ENCODE measurements at places on chromosomes 5 and 9.

- DNase-seq, result no peak
These were observed 5.8 kb downstream of the FAM219A start for GRCh38 chr9:34452568-34452967.

DNA sequence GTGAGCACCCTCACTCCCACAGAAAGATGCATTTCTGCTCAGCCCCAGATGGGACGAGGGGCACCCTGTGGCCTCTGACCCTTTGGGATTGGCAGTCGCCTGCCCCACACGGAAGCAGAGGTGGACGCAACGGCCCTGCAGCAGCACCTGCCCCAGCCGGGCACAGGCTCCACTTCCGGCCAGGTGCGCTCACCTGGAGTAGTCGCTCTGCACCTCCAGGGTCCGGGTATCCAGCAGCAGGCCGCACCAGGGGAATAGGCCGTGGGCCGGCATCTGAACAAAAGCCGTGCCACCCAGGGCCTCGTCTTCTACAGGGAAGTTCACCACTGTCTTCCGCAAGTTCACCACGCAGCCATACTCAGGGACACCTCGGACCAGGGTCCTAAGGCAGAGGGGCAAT lies 30.7 kb downstream of the TERT start:
- DNase-seq, result no peak

DNA sequence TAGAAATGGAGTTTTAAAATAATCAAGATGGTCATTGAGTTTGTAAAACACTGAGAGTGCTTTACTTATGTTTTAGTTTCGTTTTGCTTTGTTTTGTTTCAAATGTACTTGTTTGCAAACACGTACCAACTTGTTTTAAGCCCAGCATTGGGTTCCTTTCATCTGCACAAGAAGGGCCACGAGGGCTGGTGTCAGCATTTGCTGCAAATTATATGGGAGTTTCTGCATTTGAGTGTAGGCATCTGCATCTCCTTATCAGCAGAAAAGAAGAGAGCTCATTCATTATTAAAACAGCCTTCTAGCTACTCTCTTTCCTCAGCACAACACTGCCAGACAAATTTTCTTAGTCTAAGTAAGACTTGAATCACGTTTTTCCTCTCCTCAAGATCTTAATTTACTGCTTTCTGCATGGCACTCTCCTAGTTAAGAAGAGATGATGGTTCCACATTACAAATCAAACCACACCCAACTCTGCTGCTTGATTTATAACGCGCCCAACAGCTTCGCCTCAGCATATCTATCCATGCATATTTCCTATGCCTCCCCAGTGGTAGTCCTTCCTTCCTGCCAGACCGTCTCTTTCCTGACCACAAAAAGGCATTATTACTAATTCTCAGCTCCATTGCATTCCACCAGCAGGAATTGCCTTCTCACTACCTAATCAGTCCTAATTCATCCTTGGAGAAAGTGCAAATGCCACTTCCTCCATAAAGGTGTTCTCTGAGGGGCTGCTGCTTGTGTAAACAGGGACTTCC lies 95.2 kb upstream of the CAST start:
- no peak for DNase-seq

DNA sequence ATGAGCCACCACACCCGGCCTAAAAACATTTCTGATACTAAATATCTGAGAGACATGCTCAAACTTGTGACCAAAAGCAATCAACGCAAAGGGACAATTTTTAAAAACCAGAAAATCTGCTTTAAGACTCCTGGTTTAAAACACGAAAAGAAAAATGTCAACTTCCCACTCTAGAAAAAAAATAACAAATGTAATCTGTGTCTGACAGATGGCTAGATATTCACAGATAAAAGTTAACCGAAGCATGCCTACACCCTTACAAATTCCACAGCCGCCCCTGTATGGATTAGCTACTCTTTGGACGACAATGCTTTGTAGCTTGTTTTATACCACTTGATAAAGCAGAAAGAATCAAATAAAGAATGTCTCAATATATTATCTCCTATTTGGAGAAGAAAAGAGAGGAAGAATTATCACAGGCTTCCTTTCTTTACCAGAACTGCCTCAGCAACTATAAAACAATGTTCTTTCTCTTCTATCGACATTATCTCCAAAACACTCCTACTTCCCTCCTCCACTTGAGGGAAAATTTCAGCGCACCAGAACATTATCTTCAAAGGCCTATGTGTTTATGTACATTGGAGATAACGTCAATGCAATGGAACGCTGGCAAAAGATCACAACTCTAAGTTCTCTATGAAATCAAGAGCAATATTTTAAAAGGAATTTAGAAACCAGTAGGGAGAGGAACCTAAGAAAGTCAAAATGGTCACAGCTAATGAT lies 26.2 kb downstream of the CEMIP2 start:
- DNase-seq, result no peak

DNA sequence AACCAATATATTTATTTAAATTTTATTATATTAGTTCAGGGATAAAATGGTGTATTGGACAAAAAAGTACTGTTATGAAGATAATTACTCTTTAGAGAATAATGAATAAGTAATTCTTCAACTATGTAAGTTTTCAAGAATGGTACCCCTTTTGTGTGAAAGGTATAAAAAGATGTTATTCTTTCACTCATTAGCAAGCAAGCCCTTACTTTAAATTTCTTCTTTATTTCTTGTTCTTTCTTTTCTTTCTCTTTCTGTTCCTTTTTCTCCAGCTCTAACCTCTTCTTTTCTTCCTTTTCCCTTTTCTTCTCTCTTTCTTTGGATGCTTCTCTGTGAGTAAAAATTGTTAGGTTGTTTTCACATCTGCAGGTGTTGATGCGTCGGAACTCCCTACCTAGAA lies 63.2 kb upstream of the RICTOR start:
- DNase-seq, result no peak

DNA sequence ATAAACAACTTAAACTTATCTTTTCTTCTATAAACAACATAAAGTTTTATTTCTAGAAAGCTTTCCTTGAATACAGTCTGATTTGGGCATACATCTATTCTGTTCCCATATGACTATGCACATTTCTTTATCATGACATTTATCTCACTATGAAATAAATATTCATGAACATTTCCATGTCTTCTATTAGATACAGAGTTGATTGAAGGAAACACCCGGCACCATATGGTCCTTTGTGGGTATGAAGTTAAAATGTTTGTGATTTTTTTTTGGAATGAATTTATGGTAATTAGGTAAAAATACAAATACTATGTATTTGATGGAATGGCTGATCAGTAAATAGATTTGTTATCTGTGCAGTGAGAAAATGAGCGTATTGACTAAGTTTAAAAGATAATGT lies 1209.8 kb upstream of the ACO1 start:
- DNase-seq, result no peak

GRCh38 chr5:65722575-65723403 lies 784 bp downstream of the NLN start:
- no peak for DNase-seq

DNA sequence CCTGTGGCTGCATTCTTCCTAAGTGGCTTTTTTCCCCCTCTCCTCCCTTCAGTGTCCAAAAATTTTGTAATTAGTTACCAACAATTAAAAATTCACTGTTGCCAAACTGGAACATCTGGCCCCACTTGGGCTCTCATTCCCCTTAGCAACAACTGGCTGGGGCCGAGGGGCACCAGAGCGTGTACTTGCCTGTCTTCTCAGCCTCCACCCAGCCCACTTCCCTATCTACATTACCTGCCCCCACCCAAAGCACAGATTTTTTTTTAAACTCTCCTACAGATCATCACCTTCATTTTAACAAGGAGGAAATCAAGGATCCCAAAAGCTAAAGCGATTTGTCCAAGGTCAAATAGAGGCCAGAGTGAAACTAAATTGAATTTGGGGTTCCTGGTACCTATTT lies 278.8 kb downstream of the EBF1 start:
- DNase-seq, result no peak

DNA sequence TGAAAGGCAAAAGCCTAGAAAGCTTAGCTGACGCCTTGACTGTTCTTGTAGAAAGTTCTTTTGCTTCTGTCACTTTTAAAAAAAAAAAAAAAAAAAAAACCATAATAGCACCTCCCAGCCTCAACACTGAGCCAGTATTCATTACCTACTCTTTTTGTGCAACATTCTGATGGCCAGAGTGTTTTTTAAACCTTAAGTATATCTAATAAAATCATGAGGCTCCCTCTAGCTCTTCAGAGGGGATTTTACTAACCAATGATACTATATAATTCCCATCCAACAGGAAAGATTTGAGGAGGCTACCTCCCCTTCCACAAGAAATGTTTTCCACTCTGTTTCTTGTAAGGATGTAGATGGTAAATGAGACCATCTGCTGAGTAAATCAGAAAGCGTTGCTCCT lies 3.9 kb downstream of the BNC2 start:
- no peak for DNase-seq

GRCh38 chr5:172632346-172633092 lies 8.5 kb upstream of the NEURL1B start:
- DNase-seq, result no peak

DNA sequence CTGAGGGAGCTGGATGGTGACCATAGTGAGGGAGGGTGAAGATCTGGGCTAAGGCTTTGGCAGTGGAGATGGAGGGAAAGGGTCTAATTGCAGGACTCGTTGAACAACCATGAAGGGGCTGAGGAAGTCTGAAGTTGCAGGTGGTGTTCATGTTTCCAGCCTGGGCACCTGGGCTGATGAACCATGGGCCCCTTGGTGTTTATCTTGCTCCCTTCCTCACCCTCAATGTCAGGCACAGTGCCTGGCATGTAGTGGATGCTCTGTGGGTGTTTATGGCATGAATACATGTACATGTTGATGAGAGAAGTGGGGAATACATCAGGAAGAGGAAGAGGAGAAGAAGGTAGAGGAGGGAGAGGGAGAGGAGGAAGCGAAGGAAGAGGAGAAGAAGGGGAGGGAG lies 31.3 kb upstream of the COL15A1 start:
- no peak for DNase-seq

DNA sequence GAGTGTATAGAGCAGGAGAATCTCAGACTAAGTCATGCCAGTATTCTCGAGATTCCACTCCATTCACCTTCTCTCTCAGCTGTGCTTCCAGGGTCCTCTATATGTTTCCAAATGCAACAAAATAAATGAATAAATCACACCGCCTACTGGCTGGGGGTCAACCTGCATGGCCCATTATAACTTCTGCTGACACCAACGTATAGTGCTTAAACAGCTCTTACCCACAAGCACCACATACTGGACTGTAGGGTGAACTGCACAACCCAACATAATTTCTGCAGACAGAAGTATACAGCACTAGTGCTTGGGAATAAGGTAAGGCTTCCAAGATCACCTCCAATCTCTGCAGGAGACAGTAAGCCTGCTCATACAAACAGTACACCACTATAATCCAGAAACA lies 33.1 kb upstream of the HTR4 start:
- no peak for DNase-seq

GRCh38 chr9:83384214-83384613 lies 154.0 kb downstream of the FRMD3 start:
- DNase-seq, result no peak

DNA sequence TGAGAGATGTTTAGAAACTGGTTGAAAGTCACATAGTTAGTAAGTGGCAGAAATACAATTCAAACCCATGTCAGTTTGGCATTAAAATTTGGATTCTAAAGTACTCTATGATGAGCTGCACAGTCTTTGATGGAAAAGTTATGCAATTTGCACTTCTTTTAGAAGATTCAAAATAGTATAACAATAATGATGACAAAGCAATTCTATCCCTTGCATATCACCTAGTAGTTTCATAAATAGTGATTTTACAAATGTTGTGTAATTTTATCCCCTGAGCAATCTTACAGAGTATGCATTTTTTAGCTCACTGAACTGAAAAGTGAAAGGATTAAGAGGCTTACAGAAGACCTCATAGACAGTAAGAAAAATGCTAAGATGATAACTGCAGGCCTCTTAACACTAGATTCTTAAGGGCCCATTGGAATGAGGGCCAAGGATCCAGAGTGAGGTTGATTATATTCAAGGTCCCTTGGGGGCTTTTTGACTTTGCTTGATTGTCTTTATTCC lies 3.7 kb downstream of the C5orf46 start:
- DNase-seq, result no peak

- DNase-seq, result no peak
These were observed 58.2 kb downstream of the DRD1 start for GRCh38 chr5:175385691-175386362.

GRCh38 chr5:126506079-126506478 lies 82.9 kb downstream of the GRAMD2B start:
- no peak for DNase-seq

DNA sequence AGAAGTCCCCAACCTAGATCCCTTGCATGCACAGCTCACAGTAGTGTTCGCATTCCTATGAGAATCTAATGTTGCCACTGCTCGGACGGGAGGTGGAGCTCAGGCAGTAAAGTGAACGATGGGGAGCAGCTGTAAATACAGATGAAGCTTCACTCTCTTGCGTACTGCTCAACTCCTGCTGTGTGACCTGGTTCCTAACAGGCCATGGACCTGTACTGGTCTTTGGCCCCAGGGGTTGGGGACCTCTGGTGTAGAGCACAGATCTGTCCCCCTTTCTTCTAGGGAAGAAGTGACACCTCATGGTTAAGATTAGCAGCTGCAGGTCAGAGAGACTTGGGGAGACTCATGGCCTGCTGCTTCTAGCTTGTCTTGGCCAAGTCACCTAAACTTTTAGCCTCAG lies 7.1 kb downstream of the ARHGEF28 start:
- no peak for DNase-seq

DNA sequence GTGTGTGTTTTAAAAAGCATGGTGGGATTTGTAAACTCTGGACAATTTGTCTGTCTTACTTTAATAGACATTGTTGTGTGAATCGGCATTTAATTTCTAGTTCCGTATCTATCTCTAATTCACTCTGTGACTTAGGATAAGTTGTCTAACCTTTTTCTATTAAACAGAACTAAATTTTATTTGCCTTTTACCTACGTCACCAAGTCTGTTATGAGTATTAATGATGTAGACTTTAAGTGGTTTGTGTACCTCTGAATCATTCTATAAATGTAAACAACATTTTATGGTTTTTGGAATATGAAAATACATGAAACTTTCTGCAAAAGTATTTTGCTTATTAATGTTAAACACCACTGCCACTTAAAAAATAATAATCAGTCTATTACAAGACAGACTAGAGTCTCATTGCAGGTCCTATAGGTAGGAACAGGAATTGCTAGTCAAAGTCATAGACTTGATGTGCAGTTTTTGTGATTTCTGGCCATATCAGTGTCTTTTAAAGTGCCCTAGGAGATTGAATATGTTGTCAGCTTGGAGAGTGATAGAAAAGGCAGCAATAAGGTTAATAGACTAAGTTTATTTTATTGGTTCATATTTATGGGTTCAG lies 5.6 kb downstream of the RBM27 start:
- no peak for DNase-seq

GRCh38 chr5:179311091-179311470 lies 34.2 kb downstream of the ADAMTS2 start:
- no peak for DNase-seq

Data from activated CD4-positive, alpha-beta T cell treated with anti-CD3 and anti-CD28 coated beads for 24 hours (primary cell).